ENCODE measurements at places on chromosomes 2 and 18.
A peak's percentile ranks its signal among the peaks of the same experiment; 100 is the strongest.

- DNase-seq = no peak
These were observed 60.4 kb downstream of the GRB14 start for GRCh38 chr2:164560902-164561301.

GRCh38 chr2:195312662-195313061 lies 344.4 kb upstream of the SLC39A10 start:
- DNase-seq = no peak

- no peak for DNase-seq
These were observed 234.6 kb downstream of the TCF4 start for GRCh38 chr18:55353391-55353790.

DNA sequence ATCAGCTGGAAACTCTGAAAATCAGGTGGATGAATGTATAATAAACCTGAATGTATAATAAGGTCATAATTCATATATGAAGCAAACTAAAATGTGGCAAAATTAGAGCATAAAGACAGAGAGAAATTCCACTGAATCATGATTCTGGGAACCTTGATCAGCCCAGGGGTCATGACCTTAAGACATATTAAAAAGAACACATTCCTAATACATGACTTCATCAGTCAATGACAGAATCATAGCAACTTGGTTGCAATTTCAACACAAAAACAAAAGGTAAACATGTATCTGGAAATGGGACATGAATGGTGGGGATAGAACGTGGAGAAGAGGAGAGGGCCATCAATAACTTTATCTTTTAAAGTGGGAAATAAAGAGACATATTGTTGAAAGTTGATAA lies 17.6 kb downstream of the AFF3 start:
- no peak for DNase-seq

DNA sequence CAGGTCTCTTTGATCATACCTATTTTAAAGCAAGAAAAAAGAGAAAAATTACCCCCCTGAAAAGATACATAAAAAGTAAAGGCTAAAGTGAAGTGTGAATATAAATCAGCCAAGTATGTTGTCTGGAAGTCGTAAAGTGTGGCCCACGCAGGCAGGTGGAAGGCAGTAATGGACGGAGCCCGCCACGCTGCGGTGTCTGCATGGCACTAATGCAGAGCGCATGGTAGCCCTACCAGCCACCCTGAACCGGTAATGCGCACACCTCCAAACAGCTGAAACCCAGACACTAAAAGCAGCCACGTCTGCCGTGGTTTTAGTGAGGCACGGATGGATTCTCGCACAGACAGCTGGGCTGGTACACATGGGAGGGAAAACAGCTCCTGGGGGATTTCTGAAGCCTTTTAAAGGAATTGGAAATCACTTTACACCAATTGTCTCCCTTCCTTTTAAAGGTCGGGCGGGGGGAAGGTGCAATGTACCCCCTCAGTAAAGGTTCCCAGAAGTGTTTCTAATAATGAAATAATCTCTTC lies 615.2 kb downstream of the CNTNAP5 start:
- DNase-seq = no peak

- DNase-seq = peak; percentile 78
These were observed 88.5 kb upstream of the TACR1 start for GRCh38 chr2:75287624-75288316.

GRCh38 chr2:19187323-19188020 lies 171.0 kb downstream of the OSR1 start:
- no peak for DNase-seq

GRCh38 chr18:48719974-48720654 lies 181.3 kb downstream of the CTIF start:
- DNase-seq = no peak

- no peak for DNase-seq
These were observed 7.3 kb downstream of the SCG2 start for GRCh38 chr2:223594831-223595230.

- no peak for DNase-seq
These were observed 322.1 kb upstream of the THUMPD2 start for GRCh38 chr2:40101131-40101575.

GRCh38 chr2:28387082-28387960 lies 5.3 kb upstream of the FOSL2 start:
- DNase-seq = no peak

DNA sequence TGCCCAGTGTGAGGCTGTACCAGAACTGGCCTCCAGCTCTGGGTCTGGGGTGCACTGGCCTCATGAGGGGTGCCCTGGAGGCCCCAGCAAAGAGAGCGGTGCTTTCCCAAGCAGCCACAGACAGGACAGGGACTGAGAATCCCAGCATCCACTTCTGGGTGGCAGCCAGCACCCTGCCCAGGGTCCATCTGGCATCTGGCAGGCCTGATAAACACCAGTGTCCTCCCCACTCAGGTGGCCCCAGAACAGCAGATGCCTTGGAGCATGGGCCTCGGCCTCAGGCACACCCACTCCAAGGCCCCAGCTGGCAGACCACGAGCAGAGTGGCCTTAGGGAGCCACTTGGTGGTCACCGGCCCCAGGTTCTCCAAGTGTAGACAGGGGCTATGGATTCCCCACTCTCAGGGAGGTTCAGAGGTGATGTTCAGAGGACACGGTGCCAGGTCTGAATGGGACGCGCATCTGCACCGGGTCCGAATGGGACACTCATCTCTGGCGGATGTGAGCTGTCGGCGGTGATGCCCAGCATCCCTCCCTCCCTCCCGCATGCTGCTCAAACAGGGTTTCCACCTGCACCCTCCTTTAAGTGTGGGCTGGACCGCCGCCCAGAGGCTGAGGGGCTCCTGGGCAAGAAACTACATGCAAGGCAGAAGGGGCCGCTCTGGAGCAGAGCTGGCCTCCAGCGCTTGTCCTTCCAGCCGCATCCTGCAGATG lies 82.2 kb upstream of the GPC1 start:
- no peak for DNase-seq

- DNase-seq = no peak
These were observed 11.1 kb downstream of the AMMECR1L start for GRCh38 chr2:127874378-127875269.

DNA sequence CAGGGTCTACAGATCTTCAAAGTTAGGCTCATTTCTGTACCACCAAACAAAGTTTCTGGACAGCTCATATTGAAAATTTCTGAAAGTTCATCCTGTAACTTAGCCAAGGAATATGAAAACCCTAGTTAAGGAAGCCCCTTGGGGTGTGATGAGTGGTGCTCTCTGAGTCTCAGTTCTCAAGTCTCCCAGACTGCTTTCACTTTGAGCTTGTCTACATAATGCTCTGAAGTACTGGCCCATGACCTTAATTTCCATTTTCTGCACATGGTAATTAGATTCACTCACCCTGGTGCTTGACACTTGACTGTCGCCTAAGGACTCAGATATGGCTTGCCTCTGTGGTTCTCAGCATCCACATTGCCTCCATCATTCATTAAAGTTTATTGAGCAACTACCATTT lies 51.7 kb upstream of the SATB2 start:
- DNase-seq = no peak

GRCh38 chr18:52598921-52599320 lies 258.9 kb downstream of the DCC start:
- no peak for DNase-seq

GRCh38 chr2:23220513-23221094 lies 164.4 kb upstream of the KLHL29 start:
- DNase-seq = no peak

GRCh38 chr2:13616059-13616458 lies 899.3 kb downstream of the TRIB2 start:
- no peak for DNase-seq

DNA sequence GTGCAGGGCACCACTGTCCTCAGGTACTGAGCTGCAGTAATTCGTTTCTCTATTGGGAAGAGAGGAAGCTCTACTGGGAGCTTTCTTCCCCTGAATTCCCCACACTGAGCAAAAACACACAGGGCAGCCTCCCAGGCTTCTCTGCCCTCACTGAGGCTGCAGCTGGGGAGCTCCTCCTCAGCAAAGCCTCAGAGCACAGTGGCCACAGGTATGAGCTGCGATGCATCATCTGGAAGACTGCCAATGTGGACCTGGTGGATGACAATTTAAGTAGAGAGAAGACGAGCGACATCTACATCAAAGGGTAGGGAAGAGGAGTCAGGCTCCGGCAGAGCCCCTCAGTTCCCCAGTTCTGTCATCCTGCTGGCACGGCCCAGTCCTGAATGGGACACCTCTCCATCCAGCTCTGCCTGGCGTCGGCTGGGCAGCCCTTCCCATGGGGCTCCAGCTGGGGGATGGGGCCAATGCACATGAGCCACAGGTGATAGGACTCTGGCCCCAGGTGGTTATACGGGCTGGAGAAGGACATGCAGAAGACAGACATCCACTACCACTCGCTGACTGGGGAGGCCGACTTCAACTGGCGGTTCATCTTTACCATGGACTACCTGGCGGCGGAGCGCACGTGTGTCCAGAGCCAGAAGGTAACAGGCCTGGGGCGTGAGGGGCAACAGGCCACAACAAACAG lies 37.6 kb downstream of the LMAN2L start:
- no peak for DNase-seq

DNA sequence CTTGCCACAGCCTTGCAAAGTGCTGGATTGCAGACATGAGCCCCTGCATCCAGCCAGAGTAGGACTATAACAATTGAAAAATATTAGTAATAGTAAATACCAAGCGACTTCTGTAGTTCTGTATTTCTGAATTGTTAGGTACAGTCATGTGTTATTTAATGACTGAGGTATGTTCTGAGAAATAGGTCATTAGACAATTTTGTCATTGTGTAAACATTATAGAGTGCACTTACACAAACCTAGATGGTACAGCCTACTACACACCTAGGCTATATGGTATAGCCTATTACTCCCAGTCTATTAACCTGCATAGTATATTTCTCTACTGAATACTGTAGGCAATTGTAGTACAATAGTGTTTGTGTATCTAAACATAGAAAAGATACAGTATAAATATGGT lies 92.1 kb downstream of the GALNT1 start:
- DNase-seq = no peak

- DNase-seq = no peak
These were observed 8.5 kb upstream of the CXCR4 start for GRCh38 chr2:136126421-136126926.

DNA sequence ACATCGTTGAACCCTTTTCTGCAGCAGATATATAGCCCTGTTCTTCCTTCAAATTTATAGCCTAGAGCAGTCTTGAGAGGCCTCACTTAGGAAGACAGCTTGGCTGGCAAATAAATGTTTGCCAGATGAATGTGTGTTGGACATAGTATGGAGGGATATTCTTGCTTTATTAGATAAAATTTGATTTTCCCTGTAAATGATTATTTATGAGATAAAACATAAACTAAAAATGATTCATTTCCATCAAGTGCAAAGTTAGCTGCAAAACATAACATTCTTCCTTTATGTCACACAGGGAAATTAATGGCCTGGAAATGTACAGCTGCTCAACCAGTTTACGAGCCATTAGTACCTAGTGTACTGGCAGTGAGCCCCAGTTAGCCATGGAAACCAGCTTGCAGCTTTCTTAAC lies 82.5 kb downstream of the LIMS1 start:
- no peak for DNase-seq

GRCh38 chr2:227816507-227817294 lies 3.1 kb downstream of the CCL20 start:
- DNase-seq = no peak

GRCh38 chr18:47628893-47629292 lies 301.6 kb downstream of the SMAD2 start:
- no peak for DNase-seq

DNA sequence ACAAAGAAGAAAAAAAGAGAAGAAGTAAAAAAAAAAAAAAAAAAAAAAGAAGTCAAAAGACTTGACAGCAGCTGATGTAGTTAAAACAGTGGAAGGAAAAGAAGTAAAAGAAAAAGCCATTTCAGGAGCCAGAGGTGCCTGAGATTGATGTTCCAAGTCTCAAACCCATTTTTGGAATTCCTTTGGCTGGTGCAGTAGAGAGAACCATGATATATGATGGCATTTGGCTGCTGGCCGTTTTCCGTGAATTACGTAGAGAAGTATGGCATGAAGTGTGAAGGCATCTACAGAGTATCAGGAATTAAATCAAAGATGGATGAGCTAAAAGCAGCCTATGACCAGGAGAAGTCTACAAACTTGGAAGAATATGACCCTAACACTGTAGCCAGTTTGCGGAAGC lies 7.6 kb upstream of the CHST10 start:
- DNase-seq = no peak

DNA sequence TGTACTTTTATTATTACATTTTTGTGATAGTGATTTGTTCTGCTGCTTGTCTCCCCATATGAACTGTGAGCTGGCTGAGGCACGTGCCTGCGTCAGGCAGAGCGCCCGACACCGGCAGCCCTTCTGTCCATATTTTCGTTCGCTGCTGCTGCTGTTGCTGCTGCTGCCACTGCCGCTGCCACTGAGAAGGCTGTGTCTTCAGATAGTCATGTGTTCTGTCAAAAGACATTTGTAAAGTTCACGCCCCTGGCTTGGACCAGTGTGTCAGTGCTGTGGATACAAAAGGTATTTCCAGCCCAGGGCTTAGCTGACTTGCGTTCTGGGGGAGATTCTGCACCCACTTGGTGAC lies 47.0 kb downstream of the TWIST2 start:
- no peak for DNase-seq

GRCh38 chr2:102000012-102000411 lies 8.3 kb downstream of the IL1R2 start:
- no peak for DNase-seq

- no peak for DNase-seq
These were observed 370.4 kb downstream of the XIRP2 start for GRCh38 chr2:167258712-167259111.

- no peak for DNase-seq
These were observed 63.8 kb upstream of the EPHA4 start for GRCh38 chr2:221635949-221636348.

DNA sequence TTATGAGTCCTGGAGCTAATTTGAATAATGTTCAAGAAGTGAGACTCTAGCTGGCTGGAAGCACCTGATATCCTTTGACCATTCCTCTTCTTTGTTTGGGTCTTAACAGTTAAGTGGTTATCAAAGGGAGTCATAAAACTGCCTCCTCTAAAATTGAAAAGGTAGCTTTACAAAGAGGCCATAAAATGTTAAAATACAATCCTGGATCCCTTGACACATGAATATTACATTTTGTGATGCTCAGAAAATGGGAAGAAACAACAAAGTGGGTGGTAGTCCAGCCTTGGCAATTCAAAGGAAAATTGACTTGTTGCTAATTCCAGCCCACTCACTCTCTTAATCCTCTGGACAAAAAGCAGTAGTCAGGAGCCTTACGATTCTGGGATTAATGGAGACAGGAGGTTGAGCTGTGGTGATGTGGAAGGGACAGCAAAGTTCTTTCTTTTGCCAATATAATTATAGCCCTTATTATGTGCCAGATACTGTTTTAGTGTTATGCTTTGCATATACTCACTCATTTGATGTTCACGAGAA lies 339.2 kb downstream of the PDE11A start:
- no peak for DNase-seq

GRCh38 chr2:192128655-192129054 lies 66.1 kb downstream of the TMEFF2 start:
- no peak for DNase-seq

DNA sequence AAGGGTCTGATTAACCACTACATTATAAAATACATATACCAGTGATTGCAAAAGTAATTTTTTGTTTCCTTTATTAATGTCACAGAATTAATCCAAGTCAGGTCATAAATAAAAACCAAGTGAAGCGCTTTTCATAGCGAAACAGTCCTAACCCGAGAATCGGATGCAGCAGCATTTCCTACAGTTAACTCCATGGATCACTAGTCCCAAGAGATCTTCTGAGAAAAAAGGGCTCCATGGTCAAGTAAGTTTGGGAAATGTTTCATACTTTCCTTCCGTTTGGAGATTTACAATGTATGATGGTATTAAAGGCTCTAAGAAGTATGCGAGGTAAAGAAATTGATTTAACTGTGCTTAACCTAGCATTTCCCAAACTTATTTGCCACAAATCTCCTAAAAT lies 85.2 kb downstream of the NOL10 start:
- DNase-seq = no peak

All from inflammatory macrophage treated with lipopolysaccharide for 1 hour (primary cell).